Stimulated activated CD8-positive, alpha-beta memory T cell treated with anti-CD3 and anti-CD28 coated beads, Interleukin-2, amount 100 ng/mL, for 1 hour (primary cell): ENCODE measurements at places on chromosomes 4 and X.

DNA sequence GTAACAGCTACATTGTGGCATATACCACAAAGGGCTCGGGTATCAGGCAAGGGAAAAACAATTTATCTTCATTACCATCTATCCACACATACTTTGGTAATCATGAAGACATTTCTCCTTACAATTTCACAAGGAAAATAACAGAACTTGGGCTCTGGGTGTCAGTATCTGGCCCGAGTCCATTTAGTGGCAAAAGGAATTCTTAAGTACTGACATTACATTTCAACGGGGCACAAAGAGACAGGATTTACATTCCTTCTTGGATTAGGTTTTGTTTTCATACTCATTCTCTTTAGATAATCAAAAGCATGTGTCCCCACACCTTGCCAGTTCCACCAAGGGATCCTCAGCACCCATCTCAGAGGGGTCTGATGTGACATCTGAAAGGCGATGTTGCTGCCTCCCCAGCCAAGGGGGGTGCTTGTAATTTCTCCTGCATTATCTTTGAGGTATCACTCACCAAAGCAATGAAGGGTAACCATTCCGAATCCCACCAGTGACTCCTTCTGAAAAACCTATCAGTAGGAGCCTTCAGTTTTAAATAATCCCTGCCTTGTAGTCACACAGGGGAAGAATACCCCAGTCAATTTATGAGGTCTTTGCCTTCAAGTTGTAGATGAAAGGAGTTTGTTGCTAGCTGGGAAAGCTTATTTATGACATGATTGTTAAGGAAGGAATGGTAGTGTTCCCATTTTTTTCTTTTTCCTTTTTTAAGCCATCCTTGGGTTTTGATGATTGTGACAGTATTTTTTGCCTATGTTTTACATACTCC, 118.6 kb downstream of the PALLD start:
- no peak for DNase-seq

DNA sequence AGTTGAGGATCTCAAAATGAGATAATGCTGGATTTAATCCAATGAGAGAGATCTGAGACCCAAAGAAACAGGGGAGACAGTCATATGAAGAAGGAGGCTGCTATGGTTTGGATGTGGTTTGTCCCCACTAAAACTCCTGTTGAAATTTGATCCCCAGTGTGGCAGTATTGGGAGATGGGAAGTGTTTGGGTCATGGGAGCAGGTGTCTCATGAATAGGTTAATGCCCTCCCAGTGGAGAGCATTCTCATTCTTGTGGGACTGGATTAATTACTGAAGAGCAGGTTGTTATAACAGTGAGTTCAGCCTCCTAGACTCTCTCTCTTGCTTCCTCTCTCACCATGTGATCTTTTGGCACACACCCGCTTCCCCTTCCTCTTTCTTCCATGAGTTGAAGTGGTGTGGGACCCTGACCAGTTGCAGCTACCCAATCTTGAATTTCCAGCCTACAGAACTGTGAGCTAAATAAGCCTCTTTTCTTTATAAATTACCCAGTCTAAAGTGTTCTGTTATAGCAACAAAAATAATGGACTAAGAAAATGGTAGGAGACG, 70.3 kb downstream of the PPEF2 start:
- DNase-seq = no peak

DNA sequence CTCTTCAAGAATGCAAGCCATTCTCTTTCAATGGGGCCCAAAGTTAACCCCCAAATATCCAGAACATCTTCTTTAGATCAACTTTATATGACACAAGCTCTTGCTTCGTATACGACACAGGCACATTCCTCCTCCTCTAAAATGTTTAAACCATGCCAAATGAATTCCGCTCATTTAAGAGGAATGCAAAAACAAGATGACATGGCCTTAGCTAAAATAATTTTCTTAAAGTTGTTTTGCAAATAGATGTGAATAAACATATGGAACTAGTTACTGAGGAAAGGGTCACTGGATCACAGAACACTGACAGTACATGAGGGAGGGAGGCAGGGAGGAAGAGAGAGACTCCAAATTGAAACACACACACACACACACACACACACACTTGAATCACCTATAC, 97.4 kb downstream of the RASL11B start:
- no peak for DNase-seq

- DNase-seq = no peak
Measured at GRCh38 chr4:38223306-38223705, 263.1 kb downstream of the PTTG2 start.

- DNase-seq = no peak
Measured at GRCh38 chr4:175773566-175773965, 38.5 kb downstream of the GPM6A start.

- no peak for DNase-seq
Measured at GRCh38 chr4:85491527-85491926, 16.6 kb downstream of the ARHGAP24 start.

DNA sequence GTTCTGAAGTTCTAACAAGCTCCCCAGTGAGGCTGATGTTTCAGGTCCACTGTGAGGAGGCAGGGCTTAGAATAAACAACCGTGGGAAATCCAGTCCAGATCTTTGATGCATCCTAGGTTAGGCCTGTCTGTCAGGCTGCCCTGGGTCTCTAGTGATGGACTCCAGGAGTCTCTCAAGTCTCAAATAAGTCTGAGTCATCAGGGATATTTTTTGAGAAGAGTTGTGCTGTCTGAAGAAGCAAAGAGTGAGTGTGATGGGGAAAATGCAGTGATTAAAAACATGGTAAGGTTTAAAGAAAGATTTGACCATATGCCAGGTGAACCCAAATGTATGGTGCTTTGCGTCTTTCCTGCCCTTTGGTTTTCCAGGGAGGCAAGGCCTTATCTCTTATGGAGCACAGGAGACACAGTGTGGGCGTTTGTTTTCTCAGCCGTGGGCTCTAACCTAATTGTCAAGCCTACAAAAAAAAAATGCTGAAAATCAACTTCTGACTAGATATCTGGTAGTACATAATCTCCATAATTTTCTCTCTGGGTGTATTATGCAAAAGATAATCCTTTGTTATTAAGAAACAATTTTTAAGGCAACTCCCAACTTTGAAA, 100.7 kb downstream of the PTTG2 start:
- DNase-seq = no peak

DNA sequence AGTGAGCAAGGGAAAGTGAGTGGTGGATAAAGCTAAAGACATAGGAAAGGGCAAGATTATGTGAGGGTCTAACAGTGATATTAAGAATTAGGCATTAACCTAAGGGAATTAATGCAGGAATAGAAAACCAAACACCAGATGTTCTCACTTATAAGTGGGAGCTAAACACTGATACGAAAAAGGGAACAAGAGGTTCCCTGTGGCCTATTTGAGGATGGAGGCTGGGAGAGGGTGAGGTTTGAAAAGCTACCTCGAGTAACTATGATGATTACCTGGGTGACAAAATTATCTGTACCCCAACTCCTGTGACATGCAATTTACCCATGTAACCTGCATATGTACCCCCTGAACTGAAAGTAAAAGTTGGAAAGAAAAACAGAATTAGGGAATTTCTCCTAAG, 79.0 kb downstream of the ANXA3 start:
- no peak for DNase-seq

- no peak for DNase-seq
Measured at GRCh38 chrX:14235004-14235403, 205.3 kb upstream of the GEMIN8 start.

- DNase-seq = no peak
Measured at GRCh38 chrX:53028678-53029077, 19.9 kb upstream of the GPR173 start.

DNA sequence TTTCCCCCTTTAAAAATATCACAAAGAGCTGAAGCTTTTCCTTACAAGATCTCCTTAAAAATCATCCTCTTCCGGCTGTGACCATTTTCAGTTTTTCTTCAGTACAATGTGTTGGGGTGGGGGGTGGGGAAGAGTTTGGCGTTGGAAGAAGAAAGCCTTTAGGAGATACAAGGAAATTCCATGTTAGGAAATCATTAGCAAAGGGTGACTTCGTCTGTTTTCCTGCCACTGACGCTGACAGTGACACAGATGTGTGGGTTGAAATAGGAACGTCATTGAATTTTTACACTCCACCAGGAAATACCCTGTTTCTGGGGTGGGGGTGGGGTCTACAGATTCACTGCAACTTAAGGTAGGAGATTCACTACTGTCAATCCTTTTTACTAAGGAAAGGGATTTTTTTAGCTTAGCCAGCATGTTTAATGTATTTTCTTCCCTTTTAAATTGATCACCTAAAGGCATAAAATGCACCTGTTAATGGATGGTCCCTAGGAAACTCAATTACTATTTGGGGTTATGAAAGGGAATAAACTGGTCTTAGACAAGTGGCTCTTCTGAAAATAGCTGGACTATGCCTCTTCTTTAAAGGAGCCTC, 3.9 kb downstream of the MAMLD1 start:
- DNase-seq = no peak

DNA sequence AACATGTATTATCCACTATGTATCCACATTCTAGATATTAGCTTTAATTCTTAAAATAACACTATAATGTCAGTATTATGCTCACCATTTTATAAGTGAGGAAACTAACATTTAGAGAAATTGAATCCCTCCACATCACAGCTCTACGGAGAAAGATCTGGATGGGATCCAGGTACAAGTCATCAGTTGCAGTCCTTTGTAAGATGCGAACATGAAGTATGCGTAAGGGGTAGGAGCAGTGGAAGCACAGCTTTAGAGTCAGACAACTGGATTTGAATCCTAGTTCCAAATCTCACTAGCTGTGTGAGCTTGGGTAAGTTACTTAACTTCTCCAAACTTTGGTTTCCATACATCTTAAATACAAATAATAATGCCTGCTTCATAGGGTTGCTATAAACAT, 162.5 kb downstream of the ATP10D start:
- no peak for DNase-seq

DNA sequence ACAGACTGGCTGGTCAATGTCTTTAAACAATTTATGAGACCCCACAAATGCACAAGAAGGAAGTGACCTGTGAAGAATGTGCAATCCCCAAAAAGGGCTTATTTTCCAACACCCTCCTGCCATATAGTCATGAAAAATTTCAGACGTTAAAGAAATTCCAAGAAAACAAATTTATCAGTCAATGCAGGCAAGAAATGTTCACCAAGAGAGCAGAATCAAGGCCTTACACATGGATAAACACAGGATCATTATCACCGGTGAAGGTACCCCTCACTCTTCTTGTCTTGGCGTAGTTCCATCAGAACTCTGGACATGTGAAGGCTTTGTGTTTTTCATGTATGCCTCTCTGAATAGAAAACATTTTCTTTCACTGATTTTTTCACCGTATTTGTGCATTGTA, 186.7 kb upstream of the GALNTL6 start:
- DNase-seq = no peak

- DNase-seq = no peak
Measured at GRCh38 chr4:5974321-5974720, 43.9 kb downstream of the C4orf50 start.

DNA sequence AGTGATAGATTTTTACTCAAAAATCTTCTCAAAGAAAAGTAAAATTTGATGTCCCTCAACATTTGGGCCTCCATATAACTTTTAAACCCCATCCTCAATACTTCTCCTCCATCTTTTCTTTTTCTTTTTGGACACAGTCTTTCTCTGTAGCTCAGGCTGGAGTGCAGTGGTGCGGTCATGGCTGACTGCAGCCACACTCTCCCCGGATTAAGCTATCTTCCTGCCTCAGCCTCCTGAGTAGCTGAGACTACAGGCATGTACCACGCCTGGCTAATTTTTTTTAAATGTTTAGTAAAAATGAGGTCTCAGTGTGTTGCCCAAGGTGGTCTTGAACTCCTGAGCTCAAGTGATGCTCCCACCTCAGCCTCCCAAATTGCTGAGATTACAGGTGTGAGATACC, 33.1 kb downstream of the KDM6A start:
- no peak for DNase-seq

- DNase-seq = no peak
Measured at GRCh38 chr4:70703619-70704214, 15.4 kb downstream of the UTP3 start.

- DNase-seq = no peak
Measured at GRCh38 chr4:140344621-140345020, 28.8 kb upstream of the SCOC start.

DNA sequence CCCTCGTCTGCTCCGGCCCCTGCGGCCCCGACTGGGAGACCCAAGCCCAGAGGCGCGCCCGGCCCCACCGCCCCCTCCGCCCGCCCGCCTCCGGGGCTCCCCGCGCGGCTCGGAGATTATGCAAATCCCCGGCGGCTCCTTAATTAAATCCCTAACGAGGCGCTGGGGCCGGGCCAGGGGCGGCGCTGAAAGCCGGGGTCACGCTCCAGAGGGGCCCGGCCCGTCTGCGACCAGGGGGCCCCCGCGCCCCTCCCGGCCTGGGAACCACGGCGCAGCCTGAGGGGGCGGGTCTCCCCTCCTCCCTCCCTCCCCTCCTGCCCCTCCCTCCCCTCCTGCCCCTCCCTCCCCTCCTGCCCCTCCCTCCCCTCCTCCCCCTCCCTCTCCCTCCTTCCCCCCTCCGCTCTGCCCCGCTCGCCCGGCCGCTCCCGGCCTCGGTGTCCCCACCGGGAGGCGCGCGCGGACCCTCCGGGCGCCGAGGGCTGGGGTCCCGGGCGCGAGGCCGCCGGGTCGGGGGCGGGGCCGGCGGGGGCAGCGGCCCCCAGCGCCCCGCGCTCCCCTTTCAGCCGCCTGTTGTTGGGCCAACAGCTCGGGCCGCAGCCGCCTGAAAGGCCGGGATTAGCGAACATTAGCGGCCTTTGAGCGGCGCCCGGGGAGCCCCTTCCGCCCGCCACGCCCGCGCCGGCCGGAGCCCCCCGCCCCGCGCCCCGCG, 25.9 kb upstream of the FGFR3 start:
- no peak for DNase-seq

DNA sequence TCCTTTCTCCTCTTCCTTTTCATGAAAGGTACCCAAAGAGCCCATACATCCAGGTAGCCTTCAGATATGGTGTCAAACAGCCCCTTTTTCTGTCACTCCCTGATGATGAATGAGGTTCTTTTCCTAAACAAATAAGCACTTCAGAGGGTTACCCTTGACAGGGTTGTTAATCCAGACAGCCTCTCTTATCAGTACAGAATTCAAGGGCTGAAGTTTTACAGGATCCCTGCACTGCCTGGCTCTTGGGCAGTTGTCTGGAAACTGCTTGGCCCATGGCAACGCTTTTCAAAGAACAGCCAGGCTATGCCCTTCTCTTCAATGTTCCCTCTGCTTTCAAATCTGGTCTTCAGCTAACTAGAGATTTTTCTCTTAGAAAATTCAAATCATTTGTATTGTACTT, 352.6 kb upstream of the FAM241A start:
- no peak for DNase-seq

- DNase-seq = no peak
Measured at GRCh38 chr4:155593793-155594192, 72.9 kb upstream of the GUCY1A1 start.

DNA sequence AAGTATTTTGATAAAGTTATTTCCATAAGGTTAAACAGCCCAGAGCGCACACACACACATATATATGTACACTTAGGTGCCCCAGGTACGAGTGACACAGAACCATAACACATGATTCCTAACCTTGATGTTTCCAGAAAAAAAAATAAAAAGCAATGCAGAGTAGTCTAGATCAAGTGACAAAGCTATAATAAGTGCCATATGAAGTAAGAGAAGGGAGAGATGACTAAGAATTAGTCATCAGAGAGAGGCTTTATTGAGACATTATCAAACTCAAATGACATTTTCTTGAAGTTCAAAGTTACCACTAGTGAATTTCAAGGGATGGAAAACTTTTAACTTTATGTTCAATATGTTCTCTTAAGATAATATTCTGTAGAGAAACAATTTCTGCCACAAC, 215.0 kb downstream of the HTR2C start:
- no peak for DNase-seq

GRCh38 chr4:6389142-6389825, 83.1 kb downstream of the PPP2R2C start:
- DNase-seq = no peak
